ENCODE measurements at places on chromosomes 12 and 14.
A peak's percentile ranks its signal among the peaks of the same experiment; 100 is the strongest.

DNA sequence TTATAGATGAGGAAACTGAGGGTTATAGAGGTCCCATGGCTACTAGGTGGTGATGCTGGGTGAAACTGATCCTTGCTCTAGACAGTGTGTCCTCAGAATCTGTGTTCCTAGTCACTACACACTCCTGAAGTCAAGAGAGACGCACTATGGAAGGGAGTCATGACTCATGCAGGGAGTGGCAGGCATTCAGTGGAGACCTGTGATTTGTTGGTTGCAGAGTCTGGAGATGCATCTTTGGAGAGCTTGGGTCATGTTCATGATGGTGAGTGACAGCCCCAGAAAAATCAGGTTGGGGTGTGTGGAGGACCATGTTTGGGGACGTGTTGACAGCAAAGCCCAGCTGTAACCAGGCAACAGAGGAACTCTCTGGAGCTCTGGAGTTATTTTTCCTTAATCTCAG, 38.0 kb upstream of the FBXO21 start:
- ATAC-seq, result no peak

DNA sequence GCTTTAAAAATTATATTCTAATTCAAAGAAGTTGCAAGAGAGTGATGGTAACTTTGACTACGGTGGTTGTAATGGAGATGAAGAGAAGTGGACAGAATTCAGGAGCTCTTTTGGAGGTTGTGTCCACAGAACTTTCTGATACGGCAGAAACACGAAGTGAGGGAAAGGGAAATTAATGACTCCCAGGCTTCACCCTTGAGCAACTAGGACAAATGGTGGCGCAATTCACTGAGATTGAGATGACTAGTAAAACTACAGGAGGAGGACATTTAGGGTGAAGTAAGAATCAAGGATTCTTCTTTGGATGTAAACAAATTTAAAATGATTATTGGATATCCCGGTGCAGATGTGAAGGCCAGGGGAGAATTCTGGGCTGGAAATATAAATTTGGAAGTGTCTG, 212.6 kb downstream of the PTPRO start:
- ATAC-seq, result no peak

DNA sequence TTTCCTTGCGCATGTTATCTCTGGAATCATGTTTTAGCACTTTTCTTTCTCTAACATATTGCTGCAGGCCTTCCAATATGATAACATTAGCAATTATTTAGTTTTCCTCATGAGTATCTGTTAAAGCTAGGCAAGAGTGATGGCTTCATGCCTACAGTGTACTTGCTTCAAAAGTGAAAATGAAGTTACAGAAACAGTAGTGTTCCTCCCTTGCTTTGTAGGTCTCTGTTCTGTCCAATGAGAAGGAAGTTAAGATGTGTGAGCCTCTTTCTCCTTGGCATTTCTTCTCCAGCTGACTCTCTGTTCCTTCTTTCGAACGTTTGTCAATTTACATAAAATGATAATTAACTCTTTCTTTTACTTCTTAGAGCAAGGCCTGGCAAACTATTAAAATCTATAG, 22.2 kb downstream of the LRRIQ1 start:
- no peak for ATAC-seq

- ATAC-seq, result no peak
Observed at GRCh38 chr14:63603749-63604277, 37.9 kb downstream of the WDR89 start.

DNA sequence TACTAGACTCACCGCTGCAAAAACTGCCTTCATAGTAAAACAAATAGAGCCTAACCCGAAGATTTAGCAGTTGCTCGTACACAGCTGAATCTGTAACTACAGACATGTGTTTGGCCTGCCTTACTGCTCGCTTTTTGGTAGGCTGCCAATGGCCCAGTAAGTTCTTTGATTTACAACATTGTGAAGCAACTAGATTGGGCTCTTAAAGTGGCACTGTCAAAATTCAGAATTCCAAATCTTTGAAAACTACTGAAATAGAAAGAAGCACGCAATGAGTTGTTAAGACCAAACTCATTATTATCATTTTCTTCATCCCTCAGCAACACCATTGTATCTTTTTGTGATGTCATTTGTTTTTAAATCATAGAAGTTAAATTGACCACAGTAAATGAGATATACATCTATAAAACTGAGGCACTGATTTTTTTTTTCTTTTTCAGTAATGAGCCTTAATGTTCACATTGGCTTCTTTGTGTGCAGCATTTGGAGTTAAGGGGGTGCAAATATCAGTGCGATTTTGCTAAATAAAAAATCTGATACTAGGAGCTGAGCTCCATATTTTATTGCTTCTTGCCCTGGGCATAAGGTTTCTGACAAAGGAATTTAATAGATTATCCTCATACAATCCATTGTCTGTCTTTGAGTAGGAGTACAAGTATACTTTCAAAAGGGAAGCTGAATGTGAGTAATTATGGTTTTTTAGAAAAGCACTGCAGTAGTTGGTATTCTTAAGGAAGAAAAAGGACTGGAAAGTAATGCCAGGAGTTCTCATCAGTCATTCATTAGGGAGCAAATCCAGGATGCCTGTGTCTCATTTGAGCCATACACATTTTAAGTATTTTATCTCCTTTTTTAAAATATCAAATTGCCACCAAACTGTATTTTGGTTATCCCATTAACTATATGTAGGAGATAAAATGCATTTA, 138.5 kb downstream of the KICS2 start:
- ATAC-seq, result no peak

GRCh38 chr14:34013721-34014060, 62.8 kb upstream of the EGLN3 start:
- no peak for ATAC-seq

DNA sequence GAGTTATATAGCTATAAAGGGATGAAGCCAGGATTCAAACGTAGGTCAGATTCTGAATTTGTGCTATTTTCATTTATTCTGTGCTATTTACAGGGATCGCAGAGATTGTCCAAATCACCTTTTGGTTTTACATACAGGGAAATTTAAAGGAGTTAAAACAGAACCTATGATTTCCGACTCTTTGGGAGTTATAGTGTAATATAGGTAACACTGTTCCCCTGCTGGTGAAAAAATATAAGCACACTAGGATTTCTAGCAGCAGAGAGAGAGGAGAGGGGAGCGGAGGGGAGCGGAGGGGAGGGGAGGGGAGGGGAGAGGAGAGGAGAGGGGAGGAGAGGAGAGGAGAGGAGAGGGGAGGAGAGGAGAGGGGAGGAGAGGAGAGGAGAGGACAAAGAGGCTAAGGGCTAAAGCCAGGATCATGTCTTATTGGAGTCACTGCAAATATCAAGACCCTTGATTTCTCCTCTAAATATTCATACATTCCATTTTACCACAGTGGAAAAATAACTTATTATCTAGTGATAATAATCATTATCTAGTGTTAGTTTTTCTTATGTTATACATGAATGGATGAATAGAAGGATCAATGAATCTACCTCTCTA, 46.2 kb upstream of the KCNH5 start:
- ATAC-seq, result no peak

DNA sequence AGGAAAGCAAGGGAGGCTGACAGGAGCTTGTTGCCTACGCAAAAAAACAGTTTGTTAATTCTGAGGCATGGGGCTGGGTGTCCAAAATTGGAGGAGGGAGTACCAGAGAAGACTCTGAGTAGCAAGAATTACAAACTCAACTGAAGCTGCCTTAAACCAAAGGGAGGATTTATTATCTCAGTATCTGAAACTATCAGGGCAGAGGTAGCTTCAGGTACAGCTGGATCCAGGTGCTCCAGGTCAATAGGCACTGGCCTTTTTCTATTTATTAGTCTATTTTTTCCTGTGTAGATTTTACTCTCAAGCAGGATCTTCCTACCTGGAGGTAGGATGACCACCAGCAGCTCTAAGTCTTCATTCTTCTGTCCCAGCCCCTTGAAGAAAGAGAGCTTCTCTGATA, 135.3 kb upstream of the NCOR2 start:
- no peak for ATAC-seq

DNA sequence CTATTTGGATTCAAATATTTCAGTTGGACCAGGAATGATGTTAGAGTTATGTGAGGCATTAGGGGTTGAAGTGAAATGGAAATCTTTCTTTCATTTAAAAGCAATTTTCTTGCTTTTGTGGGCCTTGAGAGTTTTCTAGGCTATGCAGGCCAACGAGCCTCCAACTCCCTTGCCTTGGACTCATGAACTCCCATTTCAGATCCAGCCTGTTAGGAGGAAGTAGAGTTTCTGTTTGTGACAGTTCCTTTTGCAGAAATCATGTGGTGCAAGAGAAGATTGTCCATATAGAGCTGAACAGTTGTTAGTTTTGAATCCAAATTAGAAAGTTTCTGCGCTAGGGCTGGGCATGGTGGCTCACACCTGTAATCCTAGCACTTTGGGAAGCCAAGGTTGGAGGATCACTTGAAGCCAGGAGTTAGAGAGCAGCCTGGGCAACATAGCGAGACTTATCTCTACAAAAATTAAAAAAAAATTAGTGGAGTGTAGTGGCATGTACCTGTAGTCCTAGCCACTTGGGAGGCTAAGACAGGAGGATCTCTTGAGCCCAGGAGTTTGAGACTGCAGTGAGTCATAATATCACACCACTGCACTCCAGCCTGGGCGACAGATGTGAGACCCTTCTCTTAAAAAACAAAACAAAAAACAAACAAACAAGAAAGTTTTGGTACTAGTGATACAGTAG, 47.3 kb upstream of the MED13L start:
- peak; percentile 39 for ATAC-seq

DNA sequence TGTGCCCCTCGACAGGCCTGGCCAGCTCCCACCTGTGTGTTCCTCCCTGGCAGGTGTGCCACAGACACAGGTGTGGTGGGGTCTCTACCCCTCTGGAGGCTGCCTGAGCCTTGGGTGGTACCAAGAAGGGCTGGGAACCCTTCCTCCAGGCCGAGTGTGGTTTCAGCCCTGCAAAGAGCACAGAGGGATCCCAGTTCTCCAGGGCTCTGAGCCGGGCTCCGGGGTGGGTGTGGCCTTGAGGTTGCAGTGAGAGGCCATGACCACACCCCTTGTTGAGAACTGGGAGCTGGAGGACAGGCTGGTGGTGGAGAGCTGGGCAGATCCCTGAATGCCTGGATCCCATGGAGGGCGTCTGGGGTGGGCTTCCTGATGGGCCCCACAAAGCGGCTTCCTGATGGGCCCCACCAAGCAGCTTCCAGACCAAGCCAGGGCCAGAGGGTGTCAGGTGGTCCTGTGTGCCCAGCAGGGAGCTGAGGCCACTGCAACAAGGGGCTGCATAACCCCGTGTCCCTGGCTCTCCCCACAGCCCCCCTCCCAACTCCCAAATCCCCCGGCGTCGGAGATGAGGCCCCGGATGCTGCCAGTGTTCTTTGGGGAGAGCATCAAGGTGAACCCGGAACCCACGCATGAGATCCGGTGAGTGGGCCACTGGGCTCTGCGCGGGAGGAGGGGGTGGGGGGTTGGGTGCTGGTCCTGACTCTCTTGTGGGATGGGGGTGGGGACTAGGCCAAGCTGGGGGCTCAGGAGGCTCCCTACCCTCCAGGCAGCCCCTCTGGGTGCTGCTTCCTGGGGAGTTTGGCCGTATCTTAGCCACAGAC, 16.6 kb downstream of the RFLNA start:
- no peak for ATAC-seq

GRCh38 chr12:116172224-116172849, 105.2 kb downstream of the MED13L start:
- ATAC-seq, result peak; percentile 99

GRCh38 chr12:121512561-121512960, 68.3 kb downstream of the KDM2B start:
- no peak for ATAC-seq

DNA sequence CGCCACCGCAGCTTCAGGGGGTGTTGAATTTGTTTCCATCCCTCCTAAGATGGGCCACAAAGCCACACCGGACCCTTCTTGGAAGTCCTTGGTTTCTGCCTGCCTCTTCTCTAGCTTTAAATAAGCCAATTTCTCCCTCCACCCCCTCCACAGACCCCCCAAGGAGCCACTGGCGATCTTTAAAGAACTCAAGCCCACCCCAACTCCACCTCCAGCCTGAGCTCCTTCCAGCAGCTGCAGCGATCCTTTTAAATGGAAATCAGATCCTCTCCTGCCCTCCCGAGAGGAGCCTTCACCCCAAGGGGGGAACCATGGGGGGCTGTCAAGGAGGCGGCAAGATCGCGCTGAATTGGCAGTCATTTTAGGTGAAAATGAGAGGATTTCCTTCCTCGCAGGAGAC, 133.1 kb downstream of the NCOR2 start:
- ATAC-seq, result no peak

- ATAC-seq, result no peak
Observed at GRCh38 chr12:3182426-3182825, 105.2 kb downstream of the TSPAN9 start.

- ATAC-seq, result no peak
Observed at GRCh38 chr12:64255249-64255648, 33.2 kb upstream of the KICS2 start.

GRCh38 chr14:101604228-101604934, 43.1 kb downstream of the DIO3 start:
- no peak for ATAC-seq

DNA sequence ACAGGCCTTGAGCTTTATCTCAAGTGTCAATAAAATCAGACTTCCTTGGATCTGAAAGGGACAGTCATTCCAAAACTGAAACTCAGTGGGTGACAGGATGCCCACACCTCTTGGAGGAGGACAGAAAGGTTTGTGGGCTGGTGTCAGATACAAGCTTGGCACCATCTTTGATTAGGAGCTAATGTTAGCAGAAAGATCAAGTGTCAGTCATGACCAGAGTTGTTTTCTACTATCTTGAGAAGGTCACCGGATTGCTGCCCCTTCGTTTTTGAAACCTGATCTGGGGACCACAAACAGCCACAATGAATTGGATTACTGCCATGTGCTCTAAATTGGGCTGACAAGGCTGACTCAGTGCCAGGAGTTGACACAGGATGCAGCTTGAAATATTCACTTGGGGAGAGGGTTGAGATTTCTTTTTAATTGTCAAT, 88.3 kb downstream of the OTOGL start:
- peak; percentile 78 for ATAC-seq

DNA sequence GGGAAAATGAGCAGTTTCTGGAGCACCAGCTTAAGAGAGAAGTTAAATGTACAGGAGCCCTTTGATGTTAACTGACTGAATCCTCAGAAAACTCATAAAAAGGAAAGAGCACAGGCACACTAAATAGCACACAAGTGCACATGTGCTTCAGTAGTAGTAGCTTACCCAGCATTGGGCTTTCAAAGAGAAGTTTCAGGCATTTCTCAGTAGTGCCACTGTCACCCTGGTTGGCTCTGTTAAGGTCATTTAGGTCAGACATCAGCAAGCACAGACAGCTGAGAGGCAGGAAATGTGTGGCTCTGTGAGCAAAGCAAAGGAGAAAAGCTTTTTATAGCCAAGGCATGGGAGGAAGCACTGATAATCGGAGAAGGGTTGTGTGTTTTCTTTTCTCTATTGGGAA, 96.3 kb upstream of the HIF1A start:
- ATAC-seq, result peak; percentile 48
